ENCODE measurements at places on chromosomes 7 and 10.

GRCh38 chr7:154353355-154353767, 301.2 kb downstream of the DPP6 start:
- DNase-seq, result no peak

GRCh38 chr10:57015595-57016318, 654.7 kb upstream of the ZWINT start:
- no peak for DNase-seq

DNA sequence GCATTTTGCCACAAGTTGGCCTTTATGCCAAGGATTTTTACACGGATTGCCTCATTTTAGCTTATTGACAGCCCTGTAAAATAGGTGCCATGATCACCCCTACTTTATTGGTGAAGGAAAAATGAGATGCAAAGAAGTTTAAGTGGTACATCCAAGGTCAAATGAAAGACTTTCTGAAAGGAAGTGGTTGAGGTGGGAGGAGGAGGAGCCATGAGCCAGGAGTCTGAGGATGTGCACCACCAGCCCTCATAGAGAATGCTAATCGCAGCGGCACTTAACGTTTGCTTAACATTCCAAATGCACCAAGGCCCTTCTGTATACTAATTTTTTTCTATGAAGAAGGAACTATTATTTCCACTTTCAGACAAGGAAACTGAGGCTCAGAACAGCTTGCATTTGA, 31.0 kb upstream of the LRRC18 start:
- no peak for DNase-seq

DNA sequence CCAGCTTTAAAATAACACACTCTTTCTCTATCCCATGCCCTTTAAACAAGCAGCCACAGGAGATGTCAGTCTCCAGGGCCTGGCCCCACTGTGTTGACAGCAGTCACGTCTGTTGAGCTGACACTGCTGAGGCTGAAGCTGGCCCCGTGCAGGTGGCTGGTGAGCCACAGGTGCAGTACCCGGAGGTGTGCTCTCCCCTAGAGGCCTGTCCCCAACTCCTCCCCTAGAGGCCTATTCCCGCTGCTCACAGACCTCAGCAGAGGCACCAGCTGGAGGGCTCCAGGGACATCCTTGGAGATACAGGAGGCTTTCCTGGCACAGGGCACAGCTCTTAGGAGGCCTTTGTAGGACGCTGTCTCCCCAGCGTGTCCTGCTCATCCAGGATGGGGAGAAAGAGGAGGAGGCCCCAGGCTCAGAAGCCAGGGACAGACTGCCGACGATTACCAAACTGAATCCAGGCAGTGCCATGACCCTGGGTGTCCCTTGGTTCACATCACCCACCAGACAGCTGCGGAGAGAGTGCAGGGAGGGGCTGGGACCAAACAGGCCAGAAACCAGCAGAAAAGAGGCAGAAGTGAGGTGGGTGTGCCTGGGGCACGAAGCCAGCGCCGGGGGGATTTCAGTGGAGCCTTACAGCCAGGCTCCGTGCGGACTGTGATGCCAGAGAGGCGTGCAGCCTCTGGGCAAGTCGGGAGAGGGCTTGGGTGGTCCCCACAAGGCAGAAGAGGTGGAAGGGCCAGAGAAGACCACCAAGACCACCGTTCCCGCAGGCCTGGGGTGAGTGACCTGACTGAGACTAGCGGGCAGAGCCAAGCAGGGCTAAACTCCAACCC, 18.5 kb upstream of the TTYH3 start:
- no peak for DNase-seq

DNA sequence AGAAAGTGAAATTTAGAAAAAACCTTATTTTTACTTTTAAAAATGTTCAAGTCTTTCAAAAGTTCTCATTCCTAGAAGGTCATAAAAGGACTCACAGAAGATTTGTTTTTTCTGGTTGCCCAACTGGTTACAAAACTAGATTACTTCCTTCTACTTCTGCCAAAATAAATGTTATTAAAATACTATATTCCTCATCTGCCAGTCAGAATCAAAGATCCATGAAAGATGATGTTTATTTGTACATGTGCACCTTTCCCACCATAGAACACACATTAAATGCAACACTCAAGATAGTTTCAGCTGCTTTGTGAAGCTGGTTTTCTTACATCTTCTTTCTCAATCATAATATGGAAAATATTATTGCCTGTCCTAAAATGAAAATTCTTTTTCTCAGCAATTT, 465.4 kb downstream of the ETV1 start:
- no peak for DNase-seq

GRCh38 chr7:137081321-137082093, 213.1 kb downstream of the CHRM2 start:
- no peak for DNase-seq

DNA sequence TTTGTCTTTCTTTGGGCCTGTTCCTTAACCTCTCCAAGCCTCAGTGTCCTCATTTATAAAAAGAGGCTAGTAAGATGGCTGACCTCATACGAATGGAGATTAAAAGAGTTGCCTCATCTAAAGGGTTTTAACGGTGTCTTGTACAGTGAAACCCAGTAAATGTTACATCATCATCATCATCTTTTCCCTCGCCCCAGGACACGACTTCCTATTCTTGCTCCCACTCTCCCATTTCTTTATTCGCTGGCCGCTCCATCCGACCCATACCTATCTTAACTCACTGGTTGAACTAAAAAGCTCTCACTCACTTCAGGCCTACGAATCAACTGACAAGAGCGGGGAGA, 554 bp downstream of the FRA10AC1 start:
- DNase-seq, result no peak

All from HuH-7 (cell line).